ENCODE measurements at places on chromosomes 2 and 18.

- DNase-seq: no peak
Observed at GRCh38 chr2:239590276-239590675, 189.5 kb upstream of the HDAC4 start.

DNA sequence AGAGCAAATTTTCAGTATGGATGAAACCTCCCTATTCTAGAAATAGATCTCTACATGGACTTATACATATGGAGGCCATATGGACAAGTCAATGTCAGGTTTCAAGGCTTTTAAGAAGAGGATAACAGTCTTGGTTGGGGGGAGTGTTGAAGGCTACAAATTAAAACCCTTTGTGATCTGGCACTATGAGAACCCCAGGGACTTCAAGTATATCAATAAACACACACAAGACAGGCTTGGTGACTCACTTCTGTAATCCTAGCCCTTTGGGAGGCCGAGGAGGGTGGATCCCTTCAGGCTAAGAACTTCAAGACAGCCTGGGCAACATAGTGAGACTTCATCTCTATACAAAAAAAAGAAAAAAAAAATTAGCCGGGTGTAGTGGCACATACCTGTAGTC is 127.2 kb upstream of the SP5 start:
- DNase-seq: no peak

DNA sequence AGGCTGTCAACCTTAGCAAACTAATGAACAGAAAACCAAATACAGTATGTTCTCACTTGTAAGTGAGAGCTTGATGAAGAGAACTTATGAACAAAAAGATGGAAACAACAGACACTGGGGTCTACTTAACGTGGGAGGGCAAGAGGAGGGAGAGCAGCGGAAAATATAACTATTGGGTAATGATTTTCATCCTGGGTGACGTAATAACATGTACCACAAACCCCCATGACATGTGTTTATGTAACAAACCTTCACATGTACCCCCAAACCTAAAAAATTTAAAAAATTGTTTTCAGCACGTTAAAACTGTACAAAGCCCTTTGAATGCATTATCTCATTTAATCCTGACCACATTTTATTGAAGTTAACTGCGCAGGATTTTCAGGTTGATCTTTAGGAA is 64.9 kb upstream of the RBMS1 start:
- DNase-seq: no peak

DNA sequence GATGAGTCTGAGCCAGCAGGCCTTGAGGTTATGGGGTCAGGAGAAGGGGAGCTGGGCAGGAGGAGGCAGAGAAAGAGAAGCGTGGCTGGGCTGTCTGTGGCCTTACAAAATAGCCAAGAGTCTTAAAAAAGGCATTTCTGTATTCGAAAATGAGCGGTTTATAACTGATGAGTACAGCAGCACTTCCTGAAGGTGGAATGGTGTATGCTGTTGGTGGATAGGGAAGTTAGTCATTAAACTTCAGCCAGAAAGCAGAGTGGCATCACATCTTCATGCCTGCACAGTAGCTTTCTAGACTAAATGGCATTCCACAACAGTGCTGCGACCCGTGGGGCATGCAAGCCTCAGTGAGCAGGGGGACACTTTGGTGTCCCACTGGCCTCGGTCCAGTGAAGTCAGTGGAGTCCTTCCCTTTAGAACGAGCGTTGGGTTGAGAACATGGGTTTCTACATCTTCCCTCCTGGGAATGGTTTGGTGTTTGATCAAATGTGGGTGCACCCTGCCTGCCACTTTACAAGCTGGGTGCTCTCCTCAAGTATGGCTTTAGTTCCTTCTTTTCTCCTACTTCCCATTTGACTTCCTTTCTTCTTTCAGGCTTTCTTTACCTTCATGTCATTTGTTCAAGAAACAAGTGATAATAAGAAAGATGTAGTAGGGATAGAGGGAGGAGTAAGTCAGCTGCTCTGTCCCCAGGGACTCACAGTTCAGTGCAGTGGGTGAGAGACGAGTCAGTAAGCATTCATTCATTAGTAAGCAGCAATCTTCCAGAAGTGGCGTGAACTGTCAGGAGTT is 96.3 kb downstream of the ARMC9 start:
- no peak for DNase-seq

DNA sequence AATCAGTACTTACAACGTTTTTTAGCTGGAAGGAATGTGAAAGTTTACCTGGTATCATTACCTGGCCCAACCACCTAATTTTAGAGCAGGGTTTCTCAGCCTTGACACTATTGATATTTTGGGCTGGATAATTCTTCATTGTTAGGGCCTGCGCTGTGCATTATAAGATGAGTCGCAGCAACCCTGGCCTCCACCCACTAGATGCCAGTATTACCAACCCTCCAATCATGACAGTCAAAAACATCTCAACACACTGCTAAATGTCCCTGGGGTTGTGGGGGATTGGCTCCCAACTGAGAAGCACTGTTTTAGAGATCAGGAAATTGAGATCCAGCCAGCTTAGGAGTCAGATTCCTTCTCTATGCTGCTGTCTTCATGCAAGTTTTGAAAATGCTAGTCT is 265.3 kb upstream of the TCF4 start:
- DNase-seq: no peak

DNA sequence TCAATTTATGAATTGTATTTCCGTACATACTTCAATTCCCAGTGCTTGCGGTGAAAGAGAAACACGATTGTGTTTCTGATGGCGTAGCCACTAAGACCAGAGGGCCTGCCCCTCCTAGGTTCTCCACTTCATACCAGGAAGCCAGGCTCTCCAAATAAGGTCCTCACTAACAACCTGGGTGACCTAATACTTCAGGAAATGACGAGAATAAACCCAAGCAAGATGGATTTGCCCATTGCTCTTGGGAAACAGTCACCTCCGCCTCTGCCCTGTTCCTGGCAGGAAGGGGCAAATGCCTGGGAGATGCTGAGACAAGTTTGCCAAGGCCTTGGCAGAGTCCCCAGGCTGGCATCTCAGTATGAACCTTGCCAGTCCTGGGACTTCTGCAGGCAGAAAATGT is 41.8 kb downstream of the TTC32 start:
- DNase-seq: no peak

DNA sequence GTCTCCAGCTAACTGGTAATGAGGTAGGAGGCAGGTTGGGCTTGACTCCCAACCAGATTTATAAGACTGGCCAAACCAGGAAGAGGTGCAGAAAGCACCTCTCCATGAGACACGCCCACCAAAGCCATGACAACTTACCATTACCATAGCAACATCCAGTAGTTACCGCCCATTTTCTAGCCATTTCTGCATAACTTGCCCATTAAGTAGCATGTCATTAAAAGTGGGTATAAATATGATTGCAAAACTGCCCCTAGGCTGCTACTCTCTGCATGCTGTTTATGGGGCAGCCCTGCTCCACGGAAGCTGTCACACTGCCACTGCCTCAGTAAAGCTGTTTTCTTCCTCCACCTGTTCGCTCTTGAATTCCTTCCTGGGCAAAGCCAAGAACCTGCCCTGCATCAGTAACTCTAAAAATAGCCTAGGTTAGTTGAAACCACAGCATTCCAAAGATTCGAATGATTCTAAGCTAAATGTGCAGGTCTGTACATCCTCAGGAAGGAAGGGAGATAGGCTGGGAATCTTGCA is 131.9 kb downstream of the ATL2 start:
- DNase-seq: no peak

DNA sequence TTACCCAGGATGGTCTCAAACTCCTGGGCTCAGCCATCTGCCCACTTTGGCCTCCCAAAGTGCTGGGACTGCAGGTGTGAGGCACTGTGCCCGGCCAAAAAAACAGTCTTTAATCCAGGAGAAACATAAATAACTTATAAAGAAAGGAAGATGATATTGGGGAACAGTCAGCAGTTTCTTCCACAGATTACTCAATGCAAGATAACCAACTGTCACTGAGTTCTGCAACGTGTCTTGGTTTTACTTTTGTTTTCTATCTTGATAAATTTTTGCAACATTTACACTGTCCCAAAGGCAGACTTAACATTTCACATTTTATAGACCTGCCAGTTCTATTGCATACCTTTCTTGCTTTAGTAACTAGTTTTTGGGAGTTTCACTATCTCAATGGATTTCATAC is 71.1 kb downstream of the ANKRD44 start:
- no peak for DNase-seq

DNA sequence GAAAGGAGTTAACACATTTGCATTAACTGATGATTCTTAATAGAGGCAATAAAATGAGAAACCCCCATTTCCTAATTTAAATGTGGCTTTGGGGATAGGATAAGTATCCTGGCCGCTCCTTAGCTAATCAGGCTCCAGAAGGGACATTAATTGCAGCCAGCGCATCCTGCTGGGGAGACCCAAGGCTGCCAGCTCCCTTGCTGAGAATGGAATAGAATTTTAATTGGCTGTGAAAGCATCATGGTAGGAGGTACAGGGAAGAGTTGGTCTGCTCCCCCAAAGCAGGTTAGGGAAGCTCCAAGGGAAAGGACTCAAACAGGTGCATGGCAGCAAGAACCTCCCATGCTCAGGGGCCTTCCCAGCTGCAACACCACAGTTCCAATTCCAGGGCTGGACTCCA is 71.4 kb downstream of the MARCHF4 start:
- no peak for DNase-seq

- DNase-seq: no peak
Observed at GRCh38 chr2:129721846-129722245, 257.6 kb upstream of the RAB6C start.
